ENCODE measurements at places on chromosomes 11 and 22.

- no peak for DNase-seq
Observed at GRCh38 chr11:63914896-63915691, 1.9 kb downstream of the RCOR2 start.

DNA sequence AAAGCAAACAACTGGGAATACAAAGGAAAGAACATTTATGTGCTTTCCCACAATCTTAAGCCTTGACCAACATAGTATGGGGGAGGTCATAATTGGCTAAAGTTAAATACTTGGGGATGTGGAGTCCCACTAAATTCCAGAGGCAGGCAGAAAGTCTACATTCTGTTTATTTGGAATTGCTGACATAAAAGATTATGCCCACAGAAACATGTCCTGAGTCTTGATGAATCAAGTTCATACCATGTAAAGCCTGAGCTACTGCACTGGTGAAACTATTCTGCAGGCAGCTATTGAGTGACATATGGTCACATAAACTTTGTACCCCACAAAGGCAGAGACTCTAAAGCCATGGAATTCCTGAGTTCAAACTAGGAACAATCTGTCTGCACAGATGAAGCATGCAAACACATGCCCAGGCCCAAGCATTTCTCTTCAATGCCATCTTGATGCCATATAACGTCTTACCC, 69.9 kb upstream of the CHRM4 start:
- no peak for DNase-seq

DNA sequence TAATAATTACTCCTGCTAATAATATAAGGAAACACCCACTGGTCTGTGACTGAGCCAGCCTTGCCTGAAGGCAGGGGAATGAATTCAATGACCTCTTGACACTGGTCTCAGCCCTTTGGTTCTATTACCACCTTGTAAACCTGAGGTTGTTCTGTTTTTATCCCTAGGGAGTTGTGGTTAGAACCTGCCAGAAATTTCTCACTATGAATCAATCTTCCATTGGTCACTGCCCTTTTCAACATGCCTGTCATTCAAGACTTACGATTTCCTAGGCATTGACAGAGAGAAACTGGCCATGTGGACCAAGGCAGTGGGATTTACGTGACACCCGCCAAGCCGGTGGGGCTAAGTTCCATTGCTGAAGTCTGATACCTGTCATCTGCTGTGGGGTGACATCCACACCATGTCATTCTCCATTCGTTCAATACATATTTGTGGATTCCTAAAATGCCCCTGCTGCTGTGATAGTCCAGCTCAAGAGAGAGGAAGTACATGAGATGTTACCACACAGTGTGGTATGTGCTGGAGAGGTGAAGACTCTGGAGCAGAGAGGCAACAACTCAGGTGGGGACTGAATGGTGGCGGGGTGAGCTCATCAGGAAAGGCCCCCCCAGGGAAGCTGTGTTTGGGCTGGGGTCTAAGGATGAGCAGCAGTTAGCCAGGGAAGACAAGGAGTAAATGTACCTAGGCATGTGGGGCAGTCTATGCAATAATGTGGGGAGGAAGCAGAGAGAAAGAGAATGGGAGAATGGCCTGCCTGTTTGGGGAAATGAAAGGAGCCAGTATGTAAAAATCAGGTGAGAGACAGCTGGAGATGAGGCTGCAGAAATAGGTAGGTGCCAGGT, 15.2 kb upstream of the EHF start:
- no peak for DNase-seq

GRCh38 chr11:45921561-45922424, 663 bp upstream of the LARGE2 start:
- no peak for DNase-seq

GRCh38 chr11:26095340-26095739, 236.6 kb upstream of the ANO3 start:
- DNase-seq, result no peak
